ENCODE measurements at places on chromosomes 12 and 14.

- DNase-seq: no peak
These were observed 188.3 kb upstream of the BCL2L14 start for GRCh38 chr12:11882301-11883019.

DNA sequence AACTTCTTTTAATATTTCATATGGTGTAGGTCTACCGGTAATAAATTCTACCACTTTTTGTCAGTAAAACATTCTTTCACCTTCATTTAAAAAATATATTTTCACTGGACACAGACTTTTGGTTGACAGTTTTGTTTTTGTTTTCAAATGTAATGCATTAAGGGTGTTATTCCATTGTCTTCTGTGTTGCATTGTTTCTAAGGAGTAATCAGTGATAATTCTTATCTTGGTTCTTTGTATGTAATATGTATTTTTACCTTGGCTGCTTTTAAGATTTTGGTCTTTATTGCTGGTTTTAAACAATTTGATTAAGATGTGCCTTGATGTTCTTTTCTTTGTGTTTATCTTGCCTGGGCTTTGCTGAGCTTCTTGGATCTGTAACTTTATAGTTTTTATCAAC lies 4.1 kb downstream of the MAP1LC3B2 start:
- DNase-seq: no peak

DNA sequence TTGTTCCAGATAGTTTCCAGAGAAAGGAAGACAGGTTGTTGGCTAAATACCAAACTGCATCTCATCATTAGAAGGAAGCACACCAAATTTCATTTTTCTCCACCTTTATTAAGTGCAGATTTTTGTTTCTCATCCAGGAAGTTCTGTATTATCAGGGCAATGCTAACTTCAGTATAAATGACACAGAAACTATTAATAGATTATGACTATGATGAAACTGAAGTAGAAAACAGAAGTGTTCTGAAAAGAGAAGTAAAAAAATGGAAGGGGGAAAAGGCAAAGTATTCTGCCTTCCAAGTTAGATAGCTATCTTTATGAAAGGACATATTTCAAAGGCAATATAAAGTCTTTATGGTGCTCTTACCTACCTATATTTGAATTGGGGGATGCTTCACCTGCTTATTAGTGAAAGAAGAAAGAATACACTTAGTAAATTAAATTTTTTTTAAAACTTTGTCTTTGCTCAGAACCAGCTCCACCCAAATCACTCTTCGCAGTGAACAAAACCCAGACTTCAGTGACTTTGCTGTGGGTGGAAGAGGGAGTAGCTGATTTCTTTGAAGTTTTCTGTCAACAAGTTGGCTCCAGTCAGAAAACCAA lies 223.9 kb downstream of the PTPRO start:
- no peak for DNase-seq

- no peak for DNase-seq
These were observed 2.3 kb downstream of the LARP4 start for GRCh38 chr12:50403001-50403440.

- no peak for DNase-seq
These were observed 6.0 kb downstream of the FOXG1 start for GRCh38 chr14:28772613-28773012.

DNA sequence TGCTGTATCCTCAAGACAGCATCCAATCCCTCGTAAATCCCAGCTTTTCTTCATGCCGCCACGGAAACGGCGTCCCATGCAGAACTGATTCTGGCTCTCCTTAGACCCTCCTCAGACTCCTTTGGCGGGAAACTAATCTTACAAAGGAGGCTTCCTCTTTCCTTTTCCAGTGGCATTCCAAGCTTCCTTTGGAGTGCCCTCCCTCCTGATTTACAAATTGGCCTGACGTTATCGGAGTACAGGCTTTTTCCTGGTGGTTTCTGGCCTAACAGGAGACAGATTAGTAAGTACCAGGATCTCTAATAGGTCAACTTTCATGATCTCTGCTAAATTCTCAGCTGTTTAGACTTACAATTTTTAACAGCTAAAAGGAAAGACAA lies 1.3 kb upstream of the ZDHHC17 start:
- DNase-seq: no peak

DNA sequence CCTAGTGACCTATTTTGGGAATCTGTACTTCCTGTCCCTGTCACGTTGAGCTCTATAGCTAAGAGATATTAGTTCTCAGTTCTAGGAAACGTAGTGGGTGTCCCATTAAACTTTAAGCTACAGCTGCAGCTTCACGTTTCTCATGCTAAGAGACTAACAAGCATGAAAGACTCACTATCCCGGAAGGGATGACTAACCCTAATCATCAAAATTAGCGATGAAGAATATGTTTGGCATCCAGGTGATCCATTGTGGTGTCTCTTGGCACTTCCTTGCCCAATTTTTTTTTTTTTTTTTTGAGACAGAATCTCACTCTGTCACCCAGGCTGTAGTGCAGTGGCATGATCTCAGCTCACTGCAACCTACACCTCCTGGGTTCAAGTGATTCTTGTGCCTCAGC lies 11.0 kb upstream of the LALBA start:
- DNase-seq: no peak

- no peak for DNase-seq
These were observed at the start of gene ISM2 for GRCh38 chr14:77498120-77498979. Gene ISM2 (minus strand): TSS chr14:77498816. CDS start chr14:77498793, 23 bp downstream.

DNA sequence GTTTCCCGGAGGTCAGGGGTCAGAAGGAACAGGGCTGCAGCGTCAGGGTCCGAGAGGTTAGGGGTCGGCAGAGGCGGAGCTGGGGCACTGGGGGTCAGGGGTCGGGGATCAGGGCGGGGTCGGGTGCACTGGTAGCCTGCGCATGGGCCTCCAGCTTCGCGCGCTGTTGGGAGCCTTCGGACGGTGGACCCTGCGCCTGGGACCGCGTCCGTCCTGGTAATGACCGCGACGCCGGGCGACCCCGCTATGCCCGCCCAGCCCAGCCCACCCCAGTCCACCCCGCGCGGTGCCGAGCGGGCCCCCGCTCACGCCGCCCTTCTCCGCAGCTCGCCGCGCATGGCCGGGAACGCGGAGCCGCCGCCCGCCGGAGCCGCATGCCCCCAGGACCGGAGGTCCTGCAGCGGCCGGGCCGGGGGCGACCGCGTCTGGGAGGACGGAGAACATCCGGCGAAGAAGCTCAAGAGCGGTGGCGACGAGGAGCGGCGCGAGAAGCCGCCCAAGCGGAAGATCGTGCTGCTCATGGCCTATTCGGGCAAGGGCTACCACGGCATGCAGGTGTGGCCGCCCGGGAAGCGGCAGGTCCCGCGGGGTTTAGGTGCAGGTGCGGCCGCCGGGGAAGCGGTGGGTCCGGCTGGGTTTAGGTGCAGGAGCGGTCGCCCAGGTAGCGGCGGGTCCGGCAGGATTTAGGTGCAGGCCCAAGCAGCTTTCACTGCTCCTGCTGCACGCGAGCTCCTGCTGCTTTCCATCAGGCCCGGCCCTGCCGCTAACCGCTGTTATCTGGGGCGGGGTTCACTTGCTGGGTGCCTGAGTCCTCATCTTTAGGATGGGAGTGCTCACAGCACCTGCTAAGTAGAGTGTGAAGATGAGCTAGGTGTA lies 743 bp downstream of the PUS1 start:
- DNase-seq: no peak
